ENCODE measurements at places on chromosomes 2 and 18.

GRCh38 chr2:120134263-120134662, 88.9 kb downstream of the TMEM185B start:
- DNase-seq = peak; percentile 27

- no peak for DNase-seq
Measured at GRCh38 chr2:133801946-133802345, 233.7 kb upstream of the NCKAP5 start.

DNA sequence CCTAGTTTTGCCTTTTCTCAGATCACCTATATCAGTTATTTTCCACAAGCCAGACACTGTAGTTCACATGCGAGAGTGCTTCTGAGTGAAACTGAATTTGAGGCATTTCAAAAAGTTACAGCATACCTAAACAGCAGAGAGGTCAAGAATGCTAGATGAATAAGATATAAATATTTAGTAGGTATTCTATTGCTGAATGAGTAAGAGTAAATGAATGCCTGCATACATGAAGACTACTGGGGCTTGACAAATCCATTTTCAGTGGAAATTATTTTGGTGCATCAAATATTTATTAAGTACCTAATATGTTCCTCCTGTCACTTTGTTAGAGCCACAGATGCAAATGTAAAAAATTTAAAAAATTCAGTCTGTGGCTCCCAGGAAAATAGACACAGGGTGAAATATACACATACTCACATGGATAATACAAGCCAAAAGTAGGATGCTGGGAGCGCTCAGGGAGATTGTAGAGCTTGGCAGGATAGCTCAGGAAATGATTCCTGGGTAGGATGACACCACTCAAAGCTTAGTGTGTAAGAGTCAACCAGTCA, 27.6 kb upstream of the CDC42EP3 start:
- DNase-seq = no peak

DNA sequence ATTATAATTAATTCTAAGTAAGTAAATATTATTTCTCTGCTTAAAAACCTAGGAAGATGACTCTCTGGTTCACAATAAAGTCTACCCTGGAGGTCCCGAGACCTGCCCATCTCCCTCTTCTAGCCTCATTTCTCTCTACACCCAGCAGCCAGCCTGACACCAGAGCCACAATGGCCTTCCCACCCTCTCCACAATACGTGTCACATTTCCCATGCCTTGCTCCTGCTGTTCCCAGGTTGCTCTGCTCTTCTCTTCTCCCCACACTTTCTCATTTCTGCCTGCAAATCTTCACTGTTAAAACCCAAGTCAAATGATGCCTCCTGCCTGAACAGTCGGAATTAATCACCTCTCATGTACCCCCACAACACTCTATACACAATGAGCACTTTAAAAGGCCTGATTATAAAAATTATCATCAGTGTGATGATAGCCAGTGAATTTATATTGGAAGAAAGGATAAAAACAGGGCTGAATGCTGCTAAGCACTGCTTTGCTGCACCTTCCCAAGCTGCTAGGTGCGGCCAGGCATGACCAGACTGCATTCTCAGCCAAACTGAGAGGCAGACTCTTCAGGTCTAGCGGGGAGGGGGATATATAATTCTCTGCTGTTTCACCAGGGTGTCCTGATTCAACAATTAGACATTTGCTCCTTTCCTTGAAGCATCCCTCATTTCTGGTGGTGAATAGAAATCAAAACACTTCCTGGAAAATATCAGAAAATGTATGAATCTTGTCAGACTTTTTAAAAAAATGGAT, 160.6 kb downstream of the DTNA start:
- DNase-seq = no peak

DNA sequence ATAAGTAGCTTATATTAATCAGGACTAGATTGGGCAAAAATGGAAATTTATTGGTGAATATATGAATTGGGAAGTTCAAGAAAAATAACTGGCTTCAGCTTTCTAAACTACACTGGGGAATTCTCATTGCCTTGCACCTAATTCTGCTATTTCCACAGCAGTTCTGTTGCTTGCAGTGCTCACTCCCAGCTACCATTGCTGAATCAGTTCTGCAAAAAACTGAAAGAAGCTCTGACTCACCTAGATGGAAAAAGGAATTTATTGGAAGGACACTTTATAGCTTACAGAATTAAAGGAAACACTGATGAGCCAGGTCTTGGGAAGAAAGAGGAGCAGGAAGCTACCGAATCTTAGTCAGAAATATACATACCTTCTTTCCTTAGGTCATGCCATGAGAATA, 60.3 kb upstream of the ACVR1 start:
- no peak for DNase-seq

- no peak for DNase-seq
Measured at GRCh38 chr2:179860255-179861026, 971 bp downstream of the ZNF385B start.

GRCh38 chr2:70314640-70315039, 12.8 kb upstream of the FAM136A start:
- DNase-seq = no peak

DNA sequence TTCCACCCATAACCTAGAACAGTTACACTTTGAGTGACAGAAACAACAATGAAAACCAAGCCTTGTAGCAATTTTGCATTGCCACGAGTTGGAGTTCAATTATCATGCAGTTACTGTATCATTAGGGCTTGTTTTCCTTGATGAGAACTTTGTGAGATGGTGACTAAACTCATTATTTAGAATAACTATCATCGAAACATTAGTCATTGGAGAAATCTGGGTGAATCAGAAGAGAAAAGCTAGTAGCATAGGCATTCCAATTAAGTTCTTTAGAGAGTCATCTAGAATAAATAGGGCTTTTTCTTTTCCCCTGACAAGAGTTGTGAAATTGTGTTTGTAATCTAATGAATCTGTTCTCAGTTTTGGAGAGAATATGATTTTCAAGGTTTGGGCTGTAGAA, 122.8 kb upstream of the DOCK10 start:
- no peak for DNase-seq

- DNase-seq = no peak
Measured at GRCh38 chr2:43318791-43319190, 92.4 kb upstream of the ZFP36L2 start.

DNA sequence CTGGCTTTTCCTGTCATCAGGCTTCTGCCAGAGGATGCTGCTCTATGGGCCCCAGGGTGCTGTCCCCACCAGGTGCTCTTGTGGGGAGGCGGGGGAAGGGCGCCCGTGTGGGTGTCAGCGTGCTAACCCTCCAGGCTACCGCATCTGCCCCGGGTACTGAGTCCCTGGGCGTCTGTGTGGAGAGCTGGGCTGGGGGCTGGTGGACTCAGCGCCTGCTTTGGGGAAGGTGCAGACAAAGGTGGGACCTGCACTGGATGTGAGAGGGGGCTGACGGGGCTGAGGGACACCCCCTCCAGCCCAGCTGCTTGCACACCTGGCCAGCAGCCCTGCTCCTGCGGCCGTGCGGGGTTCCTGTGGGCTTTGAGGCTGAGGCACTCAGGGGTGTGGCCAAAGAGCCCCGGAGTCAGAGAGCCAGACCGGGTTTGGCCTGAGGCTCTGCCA, 120.7 kb upstream of the PXDN start:
- DNase-seq = no peak

DNA sequence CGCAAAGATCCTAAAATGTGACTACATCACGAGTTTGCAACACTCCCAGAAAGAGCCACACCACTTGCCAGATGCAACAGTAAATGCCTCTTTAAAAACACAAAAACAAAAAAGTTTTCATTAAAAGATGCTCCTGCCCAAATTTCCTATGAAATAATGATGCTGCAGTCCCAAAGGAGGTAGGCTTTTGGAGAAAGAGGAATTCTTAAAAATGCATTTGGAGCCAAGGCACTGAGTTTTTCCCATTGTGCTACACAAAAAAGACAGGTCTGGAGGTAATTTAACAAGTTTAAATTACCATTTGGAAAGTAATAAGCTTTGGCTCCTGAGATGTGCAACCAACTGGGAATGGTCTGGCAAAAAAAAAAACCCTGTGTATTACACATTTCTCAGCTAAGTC, 145.0 kb downstream of the PID1 start:
- no peak for DNase-seq

DNA sequence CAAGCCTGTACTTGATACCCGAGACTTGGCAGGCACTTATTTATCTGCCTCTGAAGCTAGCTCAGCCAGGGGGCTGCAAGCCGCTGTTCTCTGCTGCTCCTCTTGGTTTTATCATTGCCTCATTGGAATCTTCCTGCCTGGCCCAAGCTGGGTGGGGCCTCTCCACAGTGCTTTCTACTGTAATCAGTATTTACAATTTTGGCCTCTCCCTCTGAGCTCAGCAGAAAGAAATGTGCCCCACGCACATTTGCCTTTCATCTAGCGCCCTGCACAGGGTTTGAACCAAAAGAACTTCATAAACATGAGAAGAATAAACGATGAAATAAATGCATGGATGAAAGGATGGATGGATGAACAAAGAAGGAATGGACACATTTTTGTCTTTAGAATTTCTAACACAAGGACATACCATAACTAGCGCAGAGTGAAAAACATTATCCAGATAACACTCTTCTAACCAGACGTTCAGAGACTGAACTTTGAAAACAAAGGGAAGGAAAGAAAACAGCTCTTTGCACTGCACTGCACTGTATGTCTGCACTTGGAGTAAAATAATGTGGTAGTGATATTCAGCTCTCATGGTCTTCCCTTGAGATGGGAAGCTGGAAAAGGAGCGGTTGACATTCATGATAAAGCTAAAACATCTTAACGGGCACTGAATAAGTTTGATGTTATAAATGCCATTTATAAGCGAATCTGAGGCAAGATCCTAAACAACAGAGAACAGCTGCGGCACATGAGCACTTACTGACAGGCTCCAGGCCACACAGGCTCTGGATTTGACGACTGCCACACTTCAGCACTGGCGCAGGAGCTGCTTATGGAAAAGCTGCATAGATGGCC, 86.8 kb upstream of the SP3 start:
- peak; percentile 73 for DNase-seq

DNA sequence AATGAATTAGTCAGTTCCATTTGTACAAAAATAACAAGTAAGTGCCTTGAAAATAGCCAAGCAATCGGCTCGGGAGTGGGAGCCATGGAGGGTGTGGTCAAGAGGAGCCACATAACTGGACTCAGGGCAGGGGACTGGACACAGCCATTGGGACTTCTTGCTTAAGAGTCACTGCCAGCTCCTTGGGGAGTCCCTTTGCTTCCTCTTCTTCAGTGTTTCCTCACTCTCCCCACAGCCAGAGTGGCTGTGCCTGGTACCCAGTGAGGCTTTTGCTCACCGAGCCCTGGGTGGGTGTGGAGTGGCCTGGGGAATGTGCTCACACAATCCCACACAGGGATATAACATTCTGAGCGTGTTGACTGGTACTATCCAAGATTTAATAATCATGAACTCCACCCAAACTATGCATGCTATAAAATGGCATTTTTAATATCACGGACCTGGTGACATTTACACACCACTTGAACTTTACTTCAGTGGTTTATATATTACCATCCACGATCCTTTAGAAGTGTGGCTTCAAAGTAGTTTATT, 94.6 kb downstream of the PTGR3 start:
- DNase-seq = no peak

DNA sequence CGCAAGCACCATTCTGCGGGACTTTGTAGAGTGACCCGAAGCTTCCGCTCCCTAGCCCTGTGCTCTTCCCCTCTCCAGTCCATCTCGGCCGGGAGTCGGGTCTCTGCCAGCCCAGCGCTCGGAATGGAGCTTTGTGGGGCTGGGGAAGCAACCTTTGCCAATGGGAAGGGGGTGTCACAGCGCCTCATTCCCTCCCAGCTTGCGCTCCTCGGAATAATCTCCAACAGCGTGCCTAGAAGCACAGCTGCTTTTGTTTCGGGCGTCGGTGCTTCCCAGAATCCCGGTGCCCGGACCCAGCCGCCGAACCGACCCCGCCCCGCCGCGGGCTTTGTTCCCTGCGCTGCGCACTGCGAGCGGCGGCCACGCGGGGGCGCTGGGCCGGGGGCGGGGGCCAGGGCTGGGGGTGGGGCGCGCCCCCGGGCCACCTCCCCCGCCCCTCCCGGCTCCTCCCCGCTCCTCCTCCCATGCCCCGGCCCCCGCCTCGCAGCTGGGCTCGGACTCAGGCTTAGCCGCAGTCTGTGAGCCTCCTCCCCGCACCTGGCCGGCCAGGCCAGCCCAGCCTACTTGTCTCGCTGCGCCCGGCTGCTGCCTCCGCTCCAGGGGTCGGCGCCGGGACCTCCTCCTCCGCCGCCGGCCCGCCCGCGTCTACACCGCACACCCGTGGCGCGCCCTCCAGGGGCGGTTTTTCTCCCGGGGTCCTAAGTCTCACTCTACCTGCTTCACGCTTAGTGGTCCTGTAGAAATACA, 77.7 kb upstream of the SMAD2 start:
- peak; percentile 82 for DNase-seq

DNA sequence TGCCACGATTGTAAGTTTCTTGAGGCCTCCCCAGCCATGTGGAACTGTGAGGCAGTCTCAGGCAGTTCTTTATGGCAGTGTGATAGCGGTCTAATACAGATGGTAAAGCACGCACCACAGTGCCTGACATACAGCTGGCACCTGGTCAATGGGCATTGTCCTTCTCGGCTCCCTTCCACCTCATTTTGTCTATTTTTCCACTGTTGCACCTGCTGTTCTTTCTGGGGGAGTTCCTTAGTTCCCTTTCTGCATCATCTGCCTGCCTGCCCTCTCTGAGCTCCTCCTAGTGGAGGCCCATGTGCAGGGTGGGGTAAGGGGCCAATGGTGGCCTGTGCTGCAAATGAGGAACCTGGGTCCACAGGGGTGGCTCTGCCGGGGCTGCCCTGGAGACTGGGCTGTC, 157.6 kb downstream of the LPIN1 start:
- no peak for DNase-seq

- DNase-seq = no peak
Measured at GRCh38 chr2:46126571-46126970, 170.6 kb upstream of the EPAS1 start.

- no peak for DNase-seq
Measured at GRCh38 chr2:88885679-88886416, 194.4 kb downstream of the RPIA start.

DNA sequence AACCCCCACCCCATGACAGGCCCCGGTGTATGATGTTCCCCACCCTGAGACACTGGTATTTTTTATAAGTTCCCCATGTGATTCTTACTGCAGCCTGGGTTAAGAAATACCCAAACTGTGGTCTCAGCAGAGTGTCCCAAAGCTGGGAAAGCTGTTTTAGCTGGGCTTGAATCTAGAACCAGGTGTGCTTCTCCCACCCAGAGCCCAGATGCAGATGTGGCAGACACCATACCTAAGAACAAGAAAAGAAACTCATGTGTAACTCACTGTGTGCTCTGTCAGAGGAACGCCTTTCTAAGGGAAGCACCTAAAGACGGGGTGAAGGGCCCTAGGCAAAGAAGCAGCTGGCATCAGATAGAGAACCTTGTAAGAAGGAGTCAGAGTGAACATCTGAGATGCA, 23.9 kb downstream of the DOK1 start:
- no peak for DNase-seq
